Erythroblast (primary cell): ENCODE measurements at places on chromosomes 2 and 18.

DNA sequence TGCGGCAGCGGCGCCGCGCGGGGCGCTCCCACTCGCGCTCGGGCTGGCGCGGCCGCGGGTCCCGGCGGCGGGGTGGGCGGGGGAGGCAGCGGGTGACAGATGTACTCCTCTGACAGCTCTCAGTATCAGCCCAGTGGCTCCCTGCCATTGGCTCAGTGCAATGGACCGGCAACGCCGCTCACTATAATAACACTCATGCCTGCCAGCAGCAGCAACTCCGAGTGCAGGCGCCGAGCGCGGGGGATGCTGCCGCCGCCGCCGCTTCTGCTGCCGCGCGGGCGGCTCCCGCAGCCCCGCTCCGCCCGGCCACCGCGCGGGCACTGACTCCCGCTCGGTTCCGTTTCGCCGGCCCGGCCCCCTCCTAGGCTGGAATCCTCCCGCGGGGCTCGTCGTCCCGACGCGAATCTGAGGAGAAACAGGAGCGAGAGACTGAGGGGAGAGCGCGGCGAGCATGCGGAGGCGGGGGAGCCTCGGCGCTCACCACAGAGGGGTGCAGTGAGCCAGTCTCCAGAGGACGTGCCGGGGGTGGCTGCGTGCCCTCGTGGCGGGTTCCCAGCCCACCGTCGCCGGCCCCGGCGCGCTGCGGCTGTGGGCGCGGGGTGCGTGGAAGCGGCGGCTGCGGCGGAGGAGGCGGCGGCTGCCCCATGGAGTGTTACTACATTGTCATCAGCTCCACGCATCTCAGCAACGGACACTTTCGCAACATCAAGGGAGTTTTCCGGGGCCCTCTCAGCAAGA, at the start of gene ZNF804A:
ZNF804A (plus strand) TSS at position 214 of the 738 bp plus-strand sequence; CDS start at position 645, 431 bp downstream.
- DNase-seq: peak; percentile 76

- no peak for DNase-seq
Observed at GRCh38 chr18:49993299-49993698, 180.0 kb upstream of the ACAA2 start.

- no peak for DNase-seq
Observed at GRCh38 chr2:223260681-223261080, 208.7 kb downstream of the KCNE4 start.

GRCh38 chr2:227696990-227697679, 20.7 kb downstream of the SLC19A3 start:
- DNase-seq: no peak

DNA sequence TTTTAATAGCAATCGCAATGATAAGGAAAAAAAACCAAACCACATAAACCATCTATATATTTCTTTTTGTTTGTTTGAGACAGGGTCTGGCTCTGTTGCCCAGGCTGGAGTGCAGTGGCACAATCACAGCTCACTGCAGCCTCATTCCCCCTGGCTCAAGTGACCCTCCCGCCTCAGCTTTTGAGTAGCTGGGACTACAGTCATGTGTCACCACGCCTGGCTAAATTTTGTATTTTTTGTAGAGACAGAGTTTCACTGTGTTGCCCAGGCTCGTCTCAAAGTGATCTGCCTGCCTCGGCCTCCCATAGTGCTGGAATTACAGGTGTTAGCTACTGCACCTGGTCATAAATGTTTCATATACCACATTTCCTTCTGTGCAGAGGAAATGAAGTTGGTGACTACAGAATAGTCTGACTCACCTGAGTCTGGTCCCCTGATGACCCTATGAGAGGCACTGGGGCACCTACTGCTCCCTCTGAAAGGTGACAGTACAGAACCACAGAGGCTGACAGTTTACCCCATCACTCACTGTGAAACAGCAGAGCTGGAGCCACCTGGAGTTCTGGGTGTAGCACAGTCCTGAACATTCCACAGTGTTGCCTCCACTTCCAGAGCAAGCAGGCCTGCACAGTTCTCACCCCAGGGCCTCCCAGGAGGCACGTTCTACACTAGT, 183.7 kb upstream of the PXDN start:
- no peak for DNase-seq

DNA sequence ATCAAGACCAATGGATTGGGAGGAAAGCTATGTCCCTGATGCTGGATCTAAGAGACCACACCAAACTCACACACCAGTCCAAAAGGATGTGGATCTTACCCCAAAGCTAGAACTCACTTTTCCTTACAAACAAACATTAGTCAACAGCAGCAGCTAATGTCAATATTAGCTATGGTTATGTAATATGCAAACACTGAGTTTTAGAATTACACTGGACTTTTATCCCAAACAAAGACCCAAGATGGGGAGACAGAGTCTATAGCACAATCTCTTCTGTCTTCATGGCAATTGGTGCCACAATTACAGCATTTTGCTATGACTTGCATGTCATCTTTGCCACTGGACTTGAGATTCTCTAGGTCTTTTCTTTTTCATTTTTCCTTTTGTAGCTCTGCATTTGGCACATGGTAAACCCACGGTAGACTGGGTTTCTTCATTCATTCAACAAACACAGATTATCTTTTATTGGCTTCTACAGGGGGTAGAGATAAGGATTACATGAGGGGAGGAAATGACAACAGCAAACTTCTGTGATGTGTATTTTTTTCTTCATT, 59.0 kb downstream of the SPRED2 start:
- no peak for DNase-seq

- no peak for DNase-seq
Observed at GRCh38 chr2:45965871-45966498, 314.5 kb downstream of the PRKCE start.

DNA sequence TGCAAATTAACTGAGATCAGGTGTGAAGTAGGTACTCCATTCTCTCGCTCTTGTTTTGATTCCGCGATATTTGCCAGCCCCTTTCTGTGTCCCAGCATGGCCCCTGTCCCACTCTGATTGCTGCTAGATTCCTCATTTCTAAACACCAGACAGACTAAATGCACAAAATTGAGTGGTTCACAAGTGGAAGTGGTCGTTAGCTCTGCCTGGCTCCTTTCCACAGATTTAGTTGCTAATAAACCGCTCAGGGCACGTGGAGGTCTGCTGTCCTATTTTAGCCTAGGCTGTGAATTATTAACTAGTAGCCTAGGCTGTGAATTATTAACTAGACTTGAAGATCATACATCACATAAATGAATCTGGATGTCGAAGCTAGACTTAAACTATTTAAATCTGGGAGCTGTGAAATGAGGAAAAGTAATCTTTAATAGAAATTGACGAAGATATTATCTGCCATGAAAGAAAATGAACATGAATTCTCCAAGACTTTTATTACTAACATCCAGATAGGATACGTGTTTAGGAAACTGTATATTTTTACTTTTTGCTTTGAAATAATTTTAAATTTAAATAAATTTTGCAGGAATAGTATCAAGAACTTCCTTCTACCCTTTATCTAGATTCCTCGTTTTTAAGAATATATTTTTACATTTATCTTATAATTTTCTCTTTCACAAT, 3.7 kb downstream of the IL1RL2 start:
- DNase-seq: no peak

DNA sequence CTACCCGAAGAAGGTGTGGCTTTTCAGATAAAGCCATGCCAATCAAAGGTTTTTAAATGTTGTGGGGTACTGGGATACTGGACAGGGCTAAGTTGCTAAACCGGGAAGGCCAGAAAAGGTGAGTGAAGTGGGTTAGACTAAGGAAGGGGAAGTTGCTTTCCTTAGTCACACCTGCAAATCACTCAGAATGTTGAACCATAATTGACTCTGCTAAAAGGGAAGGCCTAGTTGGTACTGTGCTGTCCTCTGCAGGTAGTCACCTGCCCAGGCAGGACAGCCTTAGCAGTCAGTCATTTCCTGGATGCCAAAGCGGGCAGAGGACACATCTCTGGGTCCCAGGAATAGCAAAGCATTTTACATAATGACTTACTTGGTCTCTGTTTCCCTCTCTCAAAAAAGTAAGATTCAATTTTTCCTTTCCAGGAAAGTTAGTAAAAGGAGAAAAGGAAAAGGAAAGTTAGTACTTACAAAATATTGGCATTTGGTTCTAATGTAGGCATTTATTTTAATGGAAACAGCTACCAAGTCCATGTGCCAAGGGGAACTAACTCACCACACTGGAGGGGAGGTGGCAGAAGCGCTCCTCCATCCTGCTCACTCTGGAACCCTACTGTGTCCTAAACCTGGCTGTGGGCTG, 60.3 kb downstream of the RFTN2 start:
- peak; percentile 7 for DNase-seq
